ENCODE measurements at places on chromosomes 2 and 18.

- no peak for DNase-seq
Measured at GRCh38 chr2:38125842-38126241, 49.9 kb upstream of the CYP1B1 start.

DNA sequence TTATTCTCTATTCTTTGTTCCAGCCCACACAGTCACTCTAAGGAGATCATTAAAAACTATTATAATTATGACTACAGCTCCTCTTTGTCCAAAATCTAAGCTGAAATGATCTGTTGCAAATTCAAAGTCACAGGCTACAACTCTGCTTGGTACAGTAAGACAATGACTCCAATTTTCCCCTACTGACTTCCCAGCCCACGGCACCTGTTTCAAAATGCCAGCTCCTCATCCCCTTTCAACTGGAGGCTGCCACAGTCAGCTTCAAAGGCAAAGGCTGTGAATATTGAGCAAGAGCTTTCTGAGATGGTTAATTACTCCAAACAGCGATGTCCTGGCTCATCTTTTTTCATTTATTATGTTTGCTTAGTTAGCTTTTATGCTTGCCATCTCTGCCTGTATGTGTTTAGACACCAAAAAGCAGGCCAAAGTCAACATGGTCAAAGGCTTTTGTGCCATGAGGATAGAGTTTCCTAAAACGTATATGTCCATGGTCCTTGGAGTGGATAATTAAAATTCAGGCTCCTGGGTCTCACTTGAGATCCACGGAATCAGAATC lies 141.1 kb downstream of the DOCK10 start:
- DNase-seq = no peak

- DNase-seq = no peak
Measured at GRCh38 chr2:18630541-18630940, 41.2 kb upstream of the NT5C1B start.

- DNase-seq = no peak
Measured at GRCh38 chr2:38450509-38450908, 73.4 kb upstream of the ATL2 start.

Measured in posterior cingulate gyrus (tissue), 11 donors.